Activated CD4-positive, CD25-positive, alpha-beta regulatory T cell treated with anti-CD3 and anti-CD28 coated beads, Interleukin-2, amount 50 U/mL, for 72 hours (primary cell): ENCODE measurements at places on chromosomes 6 and 20.

- DNase-seq, result no peak
These were observed 14.6 kb upstream of the SYNJ2 start for GRCh38 chr6:157967020-157967419.

- no peak for DNase-seq
These were observed 34.7 kb downstream of the TAF4 start for GRCh38 chr20:62030834-62031434.

DNA sequence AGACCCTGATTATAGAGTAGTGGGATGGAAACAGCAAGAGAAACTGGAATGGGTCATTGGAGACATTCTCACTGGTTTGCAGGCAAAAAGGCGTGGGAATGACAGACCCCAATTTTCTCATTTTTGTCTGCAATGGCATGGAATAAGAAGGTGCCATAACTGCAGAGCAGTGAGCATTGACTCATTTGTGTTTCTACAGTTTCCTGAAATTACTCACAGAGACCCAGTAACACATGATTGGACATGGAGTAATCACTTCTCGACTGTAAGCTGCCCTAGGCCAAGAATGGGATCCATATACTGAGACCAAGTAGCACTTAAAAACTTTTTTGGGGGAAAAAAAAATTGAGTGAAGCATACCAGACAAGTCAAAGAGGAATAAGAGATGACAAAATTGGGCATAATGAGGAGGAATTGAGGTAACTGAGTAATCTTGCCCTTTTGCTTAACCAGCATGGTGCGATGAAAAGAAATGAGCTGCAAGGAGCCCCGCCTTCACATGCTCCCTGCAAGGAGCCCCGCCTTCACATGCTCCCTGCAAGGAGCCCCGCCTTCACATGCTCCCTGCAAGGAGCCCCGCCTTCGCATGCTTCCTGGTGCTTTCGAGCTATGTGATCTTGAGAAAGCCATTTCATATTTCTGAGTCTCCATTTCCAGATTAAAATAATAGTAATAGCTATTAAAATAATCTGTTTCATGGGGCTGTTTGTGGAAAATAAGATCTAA, 44.1 kb downstream of the NHSL1 start:
- peak; percentile 35 for DNase-seq

- no peak for DNase-seq
These were observed 2.6 kb upstream of the DNPH1 start for GRCh38 chr6:43231735-43232450.

GRCh38 chr6:24689964-24690363, 23.1 kb downstream of the ACOT13 start:
- no peak for DNase-seq

DNA sequence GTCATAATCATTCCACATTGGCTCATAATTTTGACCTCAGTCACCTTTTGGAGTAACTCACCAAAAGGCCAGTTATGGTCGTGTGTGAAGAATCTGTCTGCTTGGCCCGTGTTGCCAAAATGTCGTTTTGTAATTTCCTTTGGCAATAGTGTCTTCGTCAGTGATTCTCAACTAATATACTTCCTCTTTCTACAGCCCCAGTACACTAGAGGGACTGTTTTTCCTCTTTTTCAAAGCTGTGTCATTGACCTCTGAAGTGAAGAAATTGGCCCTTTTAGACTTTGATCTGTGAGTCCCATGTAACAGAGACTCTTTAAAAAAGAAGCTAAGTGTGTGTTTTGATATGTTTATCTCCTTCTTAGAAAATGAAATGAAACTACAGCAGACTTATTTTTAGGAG, 5.2 kb downstream of the FOXO3 start:
- DNase-seq, result no peak

DNA sequence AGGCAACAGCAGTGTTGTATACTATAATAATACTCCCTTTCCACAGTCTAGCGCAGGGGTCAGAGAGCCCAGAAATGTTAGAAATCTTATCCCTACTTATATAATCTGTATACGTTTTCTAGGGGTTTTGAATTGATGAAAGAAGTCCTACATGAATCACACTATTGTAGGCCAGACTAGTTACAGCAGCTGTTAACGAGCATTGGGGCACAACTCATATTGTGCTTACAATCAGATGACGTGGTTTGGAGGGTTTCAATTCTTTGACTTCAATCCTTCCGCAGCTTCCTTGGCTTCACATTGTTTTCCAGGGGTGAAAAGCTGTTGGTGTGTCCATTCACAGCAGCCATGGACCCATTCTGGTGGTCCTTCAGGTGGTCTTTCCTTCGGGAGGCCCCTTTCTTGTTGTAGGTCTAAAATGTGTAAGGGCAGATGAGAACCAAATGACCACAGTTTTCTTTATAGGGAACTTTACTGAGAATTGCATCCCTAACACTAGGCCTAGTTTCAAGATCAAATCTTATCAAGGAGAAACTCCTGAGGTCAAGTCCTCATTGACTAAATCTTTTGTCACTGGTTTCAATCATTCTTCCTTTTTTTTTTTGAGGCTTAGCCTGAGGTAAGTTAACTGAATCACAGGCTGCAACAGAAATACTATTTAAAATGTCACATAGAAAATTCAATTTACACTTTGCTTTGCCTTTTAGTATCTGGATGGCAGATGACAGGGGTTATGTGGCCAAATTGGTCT, 79.7 kb downstream of the ELOVL5 start:
- DNase-seq, result no peak

- no peak for DNase-seq
These were observed 328.1 kb downstream of the ARHGAP18 start for GRCh38 chr6:129381885-129382284.

DNA sequence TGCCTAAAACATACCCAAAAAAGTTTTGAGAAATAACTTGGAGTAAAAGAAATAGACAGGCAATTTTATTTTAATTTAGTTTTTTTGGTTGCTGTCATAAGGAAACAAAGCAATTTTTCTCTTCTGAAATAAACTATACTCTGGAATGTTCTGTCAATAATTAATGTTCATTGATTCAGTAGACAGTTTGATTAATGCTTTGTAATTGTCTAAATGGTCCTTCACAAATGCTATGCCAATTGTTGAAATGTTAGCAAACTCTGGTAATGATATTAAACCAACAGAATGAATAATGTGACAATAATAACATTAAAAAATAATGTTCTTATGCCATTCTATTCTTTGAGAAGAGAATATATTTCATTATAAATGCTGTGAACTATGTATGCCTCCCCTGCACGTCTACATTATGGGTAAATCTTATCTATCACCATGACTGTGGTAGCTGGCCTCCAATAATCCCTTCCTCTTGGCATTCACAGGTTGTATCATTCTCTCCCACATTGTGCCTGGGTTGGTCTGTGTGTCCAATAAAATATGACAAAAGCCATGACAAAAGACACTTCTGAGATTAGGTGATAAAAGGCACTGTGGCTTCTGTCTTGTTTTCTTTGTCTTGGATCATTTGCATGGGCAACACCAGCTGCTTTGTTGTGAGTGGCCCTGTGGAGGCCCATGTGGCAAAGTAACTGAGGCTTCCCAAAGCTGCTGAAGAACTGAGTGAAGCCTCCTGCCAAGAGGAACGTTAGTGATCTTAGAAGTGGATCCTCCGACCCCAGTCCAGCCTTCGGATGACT, 25.1 kb downstream of the IL20RA start:
- no peak for DNase-seq

- DNase-seq, result no peak
These were observed 256.4 kb downstream of the GMPR start for GRCh38 chr6:16494793-16495192.

DNA sequence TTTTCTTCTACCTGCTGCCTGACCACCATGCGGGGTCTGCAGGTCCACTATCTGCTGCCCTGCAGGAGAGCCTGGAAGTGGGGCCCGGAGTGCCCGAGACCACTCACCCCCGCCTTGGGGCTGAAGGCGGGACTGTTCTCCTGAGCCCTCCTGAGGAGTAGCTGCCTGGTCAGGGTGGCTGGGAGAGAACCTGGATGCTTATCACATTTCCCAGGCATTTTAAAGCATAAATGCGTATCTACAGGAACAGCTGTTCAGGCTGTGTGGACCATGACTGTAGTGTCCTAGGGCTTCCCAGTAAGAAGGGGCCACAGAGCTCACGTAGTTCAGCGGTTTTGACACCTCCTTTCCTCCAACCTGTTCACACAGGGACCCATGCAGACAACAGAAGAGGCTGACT, 123.3 kb downstream of the AGPAT4 start:
- DNase-seq, result no peak

- DNase-seq, result no peak
These were observed 29.4 kb upstream of the KIF25 start for GRCh38 chr6:167968091-167968490.

- no peak for DNase-seq
These were observed 7.3 kb downstream of the SCML4 start for GRCh38 chr6:107816818-107817217.

GRCh38 chr6:44636561-44637248, 249.2 kb downstream of the CDC5L start:
- no peak for DNase-seq

- DNase-seq, result no peak
These were observed 51.8 kb downstream of the CDH26 start for GRCh38 chr20:60009826-60010616.

GRCh38 chr6:129852257-129852858, 8.8 kb downstream of the TMEM244 start:
- no peak for DNase-seq

GRCh38 chr6:17334265-17334664, 53.1 kb downstream of the RBM24 start:
- DNase-seq, result no peak

DNA sequence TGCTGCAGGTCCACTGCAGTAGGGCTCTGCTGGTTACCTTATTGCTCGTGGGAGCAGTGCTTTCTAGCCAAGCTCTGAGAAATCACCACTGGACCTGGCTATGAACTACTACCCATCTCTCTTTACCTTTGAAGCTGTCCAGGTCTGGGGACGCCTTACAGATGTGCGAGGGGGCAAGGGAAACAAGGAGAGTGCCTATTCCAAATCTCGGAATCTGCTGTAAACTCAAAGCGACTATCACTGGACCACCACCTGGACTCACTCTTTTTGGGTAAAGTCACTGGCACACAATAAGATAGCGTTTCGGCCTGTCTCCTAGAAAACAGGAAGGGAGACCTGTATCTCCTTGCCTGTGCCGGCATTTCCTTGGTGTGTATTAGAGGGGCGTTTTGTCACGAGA, 5.3 kb downstream of the NRN1 start:
- no peak for DNase-seq

DNA sequence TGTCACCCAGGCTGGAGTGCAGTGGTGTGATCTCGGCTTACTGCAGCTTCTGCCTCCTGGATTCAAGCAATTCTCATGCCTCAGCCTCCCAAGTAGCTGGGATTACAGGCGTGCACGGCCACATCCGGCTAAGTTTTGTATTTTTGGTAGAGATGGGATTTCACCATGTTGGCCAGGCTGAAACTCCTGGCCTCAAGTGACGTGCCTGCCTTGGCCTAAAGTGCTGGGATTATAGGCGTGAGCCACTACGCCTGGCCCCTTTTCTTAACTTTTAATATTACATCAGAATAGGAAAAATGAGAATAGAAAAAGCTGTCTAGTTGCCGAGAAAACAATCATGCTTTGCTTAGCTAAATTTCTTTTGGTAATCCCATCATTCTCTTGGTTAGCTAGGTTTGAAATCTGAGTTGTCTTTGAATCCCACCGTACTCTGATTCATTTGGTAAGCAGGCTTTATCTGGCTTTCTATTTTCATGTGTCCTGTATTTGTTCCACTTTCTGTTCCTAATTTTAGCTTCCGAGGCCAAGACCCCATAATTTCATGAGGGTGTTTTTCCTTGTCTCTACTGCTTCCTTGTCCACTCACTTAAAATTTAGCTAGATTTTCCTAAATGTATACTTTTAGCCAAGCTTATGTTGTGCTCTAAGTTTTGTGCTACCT, 83.5 kb downstream of the NCOA3 start:
- no peak for DNase-seq

GRCh38 chr20:37657924-37658804, 35.7 kb upstream of the CTNNBL1 start:
- no peak for DNase-seq

DNA sequence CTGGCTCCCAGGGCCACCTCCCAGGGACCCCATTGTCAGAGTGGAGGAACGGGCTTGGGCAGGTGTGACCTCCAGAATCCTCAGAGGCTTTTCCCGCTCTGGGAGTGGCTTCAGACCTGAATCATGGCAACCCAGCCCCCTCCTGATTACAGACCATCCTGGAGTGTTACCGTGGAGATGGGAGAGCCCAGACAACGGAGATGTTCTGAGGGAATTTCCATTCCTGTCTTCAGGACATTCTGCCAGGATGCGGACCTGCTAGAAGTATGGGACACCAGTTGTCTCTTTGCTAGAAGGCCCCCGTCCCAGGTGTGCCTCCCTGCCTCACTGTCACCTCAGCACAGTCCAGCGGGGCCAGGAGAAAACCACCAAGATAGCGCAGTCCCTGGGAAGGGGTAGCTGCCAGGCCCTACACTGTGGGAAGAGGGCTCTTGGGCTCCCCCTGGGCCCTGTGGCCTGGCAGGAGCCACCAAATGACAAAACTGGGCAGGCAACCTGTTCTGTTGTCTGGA, 109.9 kb downstream of the PSMB1 start:
- DNase-seq, result no peak

DNA sequence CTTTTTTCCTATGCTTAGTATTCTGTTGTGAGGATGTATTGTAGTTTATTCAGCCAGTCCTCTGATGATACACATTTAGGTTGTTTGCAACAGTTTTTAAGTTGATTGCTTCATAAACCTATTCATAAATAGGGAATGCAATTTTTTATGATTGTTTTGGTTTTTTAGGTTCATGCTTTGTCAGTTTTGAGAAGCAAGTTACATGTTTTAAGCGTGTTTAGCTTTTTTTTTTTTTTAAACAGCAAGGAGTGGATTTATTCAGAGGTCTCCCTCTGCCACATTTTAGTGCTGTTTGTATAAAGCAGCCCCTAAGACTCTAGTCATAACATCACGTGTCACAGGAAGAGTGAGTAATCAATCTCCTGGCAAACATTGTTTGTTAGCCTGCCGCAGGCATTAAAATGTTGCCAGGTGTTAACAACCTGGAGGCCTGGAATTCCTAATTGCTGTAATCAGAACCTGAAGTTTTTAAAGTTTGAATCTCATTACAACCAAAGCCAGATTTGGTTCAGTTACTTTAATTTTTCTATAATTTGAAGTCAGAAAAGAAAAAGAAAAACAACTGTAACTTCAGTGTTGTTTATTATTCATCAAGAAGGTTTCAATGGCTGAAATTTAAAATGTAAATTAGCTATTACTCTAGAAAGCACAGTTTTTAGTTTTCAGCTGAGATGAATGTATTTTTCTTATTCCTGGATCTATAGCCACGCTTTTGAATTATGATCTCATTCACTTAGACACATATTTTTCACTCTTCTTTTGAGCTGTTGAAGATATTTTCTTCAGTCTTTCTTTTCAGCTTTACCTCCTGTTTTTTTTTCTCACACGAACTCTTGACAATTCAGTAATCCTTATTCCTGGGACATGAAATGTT, 59.2 kb downstream of the KCNS1 start:
- no peak for DNase-seq

GRCh38 chr20:13800728-13801134, 15.9 kb downstream of the NDUFAF5 start:
- DNase-seq, result no peak
